ENCODE measurements at places on chromosomes 6 and 20. TPM values are rescaled to one million over a fixed set of nuclear protein-coding genes. Genes with fewer than 3 reads are reported as not detected.

DNA sequence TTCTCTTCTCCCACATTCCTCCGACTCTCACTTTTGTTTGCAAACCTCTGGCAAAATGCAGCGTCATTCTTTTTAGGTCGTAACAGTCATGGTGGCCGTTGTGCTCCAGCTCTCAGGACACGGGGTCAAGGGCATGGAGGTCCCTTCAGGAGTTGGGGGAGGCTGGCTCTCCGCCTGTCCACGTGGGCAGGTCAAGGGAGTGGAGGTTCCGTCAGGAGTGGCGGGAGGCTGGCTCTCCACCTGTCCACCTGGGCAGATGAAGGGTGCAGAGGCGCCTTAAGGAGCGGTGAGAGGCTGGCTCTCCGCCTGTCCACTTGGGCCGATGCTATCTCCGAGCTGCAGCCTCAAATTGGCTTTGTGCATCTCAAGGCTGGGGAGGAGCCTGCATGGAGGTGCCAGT is 98.0 kb downstream of the ERMARD start:
- no peak overlapping the region for H3K4me3 ChIP-seq
- H3K27ac ChIP-seq = no peak overlapping the region
- no peaks in the 10 kb centered on the region for H3K4me1 ChIP-seq
- H3K36me3 ChIP-seq = no peaks in the 10 kb centered on the region
- no peaks in the 10 kb centered on the region for H3K27me3 ChIP-seq

- H3K4me1 ChIP-seq = no peaks in the 10 kb centered on the region
- peaks cover 6% of the 10 kb centered on the region for H3K36me3 ChIP-seq
- DNase-seq = no peak
Measured at GRCh38 chr6:116238083-116238482, 15.8 kb downstream of the TSPYL4 start.

TPD52L1 gene
- 0.13 TPM for polyA plus RNA-seq

DNA sequence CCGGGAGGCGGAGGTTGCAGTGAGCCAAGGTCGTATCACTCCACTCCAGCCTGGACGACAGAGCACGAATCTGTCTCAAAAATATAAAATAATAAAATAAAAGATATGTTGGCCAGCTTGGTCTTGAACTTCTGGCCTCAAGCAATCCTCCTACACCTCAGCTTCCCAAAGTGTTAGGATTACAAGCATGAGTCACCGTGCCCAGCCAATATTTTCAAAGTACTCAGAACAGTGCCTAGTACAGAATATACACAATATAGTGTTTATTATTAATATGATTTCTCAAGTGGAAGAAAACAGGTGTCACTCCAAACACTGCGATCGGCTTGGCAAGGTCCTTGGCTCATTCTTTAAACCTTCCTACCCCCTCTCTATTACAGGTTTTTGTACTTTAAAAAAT is 3.1 kb downstream of the FAM210B start:
- no peak overlapping the region for H3K4me3 ChIP-seq
- H3K27me3 ChIP-seq = no peaks in the 10 kb centered on the region
- no peak for DNase-seq
- no peak overlapping the region for H3K27ac ChIP-seq
- H3K4me1 ChIP-seq = no peaks in the 10 kb centered on the region
- H3K36me3 ChIP-seq = peaks cover 13% of the 10 kb centered on the region

DNA sequence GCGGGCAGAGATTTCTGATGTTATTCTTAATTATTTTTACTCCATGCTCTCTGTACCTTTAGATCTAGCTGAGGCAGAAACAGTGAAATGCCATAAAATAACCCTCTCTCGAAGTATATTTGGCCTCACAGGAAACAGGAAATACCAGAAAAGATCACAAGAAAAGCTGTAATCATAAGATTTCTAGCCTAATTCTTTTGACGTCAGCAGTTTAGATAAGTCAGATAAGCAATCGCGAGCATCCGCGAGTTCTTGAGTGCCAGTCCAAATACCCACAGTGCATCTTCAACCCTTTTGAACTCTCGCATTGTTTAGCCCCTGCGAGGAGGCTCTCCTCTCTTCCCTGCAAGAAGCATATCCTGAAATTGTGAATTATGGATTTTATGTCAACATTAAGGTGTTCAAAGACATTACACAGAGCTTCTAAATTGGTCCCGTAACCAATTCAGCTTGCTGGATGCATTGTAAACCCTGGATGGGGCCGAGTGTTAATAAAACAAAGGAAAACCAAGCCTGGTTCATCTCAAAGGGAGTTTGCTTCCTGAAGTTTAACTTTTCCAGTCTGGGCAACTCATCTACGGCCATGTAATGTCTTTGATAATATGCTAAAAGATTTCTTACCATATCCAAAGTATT is 198.9 kb downstream of the MTFR2 start:
- H3K4me3 ChIP-seq = no peak overlapping the region
- no peaks in the 10 kb centered on the region for H3K36me3 ChIP-seq
- no peak for DNase-seq

- DNase-seq = no peak
- H3K27me3 ChIP-seq = peaks cover 16% of the 10 kb centered on the region
- H3K4me1 ChIP-seq = peaks cover 74% of the 10 kb centered on the region
- no peak overlapping the region for H3K4me3 ChIP-seq
- H3K36me3 ChIP-seq = no peaks in the 10 kb centered on the region
- H3K27ac ChIP-seq = peak overlapping the region; percentile 100
Measured at GRCh38 chr20:38873050-38873581, 53.1 kb upstream of the FAM83D start.

- no peak overlapping the region for H3K27ac ChIP-seq
- no peaks in the 10 kb centered on the region for H3K4me1 ChIP-seq
- H3K27me3 ChIP-seq = no peaks in the 10 kb centered on the region
- H3K4me3 ChIP-seq = no peak overlapping the region
Measured at GRCh38 chr6:24517659-24518543, 23.1 kb downstream of the ALDH5A1 start.

GRCh38 chr6:71489736-71490135 is 201.1 kb downstream of the OGFRL1 start:
- peak overlapping the region; percentile 81 for H3K27ac ChIP-seq
- peaks cover 6% of the 10 kb centered on the region for H3K4me1 ChIP-seq
- H3K4me3 ChIP-seq = 0 out of 2 replicates have a peak overlapping the region, but pooled peaks have one; percentile 1
- H3K27me3 ChIP-seq = no peaks in the 10 kb centered on the region

EYA2 gene
- polyA plus RNA-seq = not detected

- no peaks in the 10 kb centered on the region for H3K27me3 ChIP-seq
- H3K4me3 ChIP-seq = no peak overlapping the region
- no peak for DNase-seq
- H3K36me3 ChIP-seq = no peaks in the 10 kb centered on the region
Measured at GRCh38 chr6:25832307-25832662, 433 bp upstream of the SLC17A1 start.

HLA-DMA gene
- 1.5 TPM for polyA plus RNA-seq

- no peaks in the 10 kb centered on the region for H3K27me3 ChIP-seq
- H3K4me3 ChIP-seq = no peak overlapping the region
- H3K4me1 ChIP-seq = no peaks in the 10 kb centered on the region
- no peak for DNase-seq
- H3K36me3 ChIP-seq = no peaks in the 10 kb centered on the region
- no peak overlapping the region for H3K27ac ChIP-seq
Measured at GRCh38 chr6:13825871-13826270, 11.5 kb upstream of the MCUR1 start.

DNA sequence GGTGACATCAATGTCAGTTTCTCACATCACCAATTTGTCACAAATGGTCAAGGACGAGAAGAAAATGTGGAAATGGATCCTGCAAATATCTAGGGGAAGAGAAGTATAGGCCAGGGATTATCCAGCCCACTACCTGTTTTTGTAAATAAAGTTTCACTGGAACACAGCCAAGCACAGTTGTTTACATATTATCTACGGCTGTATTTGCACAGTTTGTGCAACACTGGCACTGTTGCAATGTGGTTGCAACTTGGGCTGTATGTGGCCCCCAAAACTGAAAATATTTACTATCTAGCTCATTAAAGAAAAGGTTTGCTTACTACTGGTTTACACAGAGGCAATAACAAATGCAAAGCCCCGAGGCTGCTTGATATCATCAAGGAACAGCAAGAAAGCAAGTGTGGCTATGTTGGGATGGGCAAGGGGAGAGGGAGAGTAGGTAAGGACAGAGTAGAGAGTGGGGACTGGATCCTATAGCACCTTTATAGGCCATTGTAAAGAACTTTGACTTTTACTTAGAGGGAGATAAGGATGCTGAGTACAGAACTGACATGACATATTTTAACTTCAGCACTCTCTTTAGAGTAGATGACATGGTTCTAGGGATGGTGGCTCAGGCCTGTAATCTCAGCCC is 11.8 kb upstream of the STXBP5 start:
- no peaks in the 10 kb centered on the region for H3K36me3 ChIP-seq
- DNase-seq = no peak
- no peak overlapping the region for H3K4me3 ChIP-seq
- H3K4me1 ChIP-seq = no peaks in the 10 kb centered on the region

DNA sequence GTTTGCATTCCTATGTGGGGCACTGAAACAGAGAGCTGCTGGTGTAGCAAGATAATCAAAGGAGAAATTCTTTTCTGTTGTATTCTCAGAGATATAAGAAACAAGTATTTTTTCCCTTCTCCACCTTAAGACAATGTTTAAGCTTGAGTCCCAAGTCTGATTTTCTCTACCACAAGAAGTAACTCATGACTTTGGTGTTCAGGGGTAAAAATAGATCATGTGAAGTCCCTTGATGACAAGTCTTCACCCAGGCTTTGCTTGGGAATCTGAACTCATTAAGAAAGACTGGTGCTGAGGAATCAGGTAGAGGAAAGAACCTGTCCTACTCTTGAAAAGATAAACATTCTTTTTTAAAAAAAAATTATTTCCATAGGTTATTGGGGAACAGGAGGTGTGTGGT is 205.6 kb downstream of the ALDH8A1 start:
- no peak overlapping the region for H3K27ac ChIP-seq
- no peaks in the 10 kb centered on the region for H3K27me3 ChIP-seq
- peaks cover 6% of the 10 kb centered on the region for H3K4me1 ChIP-seq
- no peak for DNase-seq
- H3K4me3 ChIP-seq = no peak overlapping the region
- no peaks in the 10 kb centered on the region for H3K36me3 ChIP-seq

DNA sequence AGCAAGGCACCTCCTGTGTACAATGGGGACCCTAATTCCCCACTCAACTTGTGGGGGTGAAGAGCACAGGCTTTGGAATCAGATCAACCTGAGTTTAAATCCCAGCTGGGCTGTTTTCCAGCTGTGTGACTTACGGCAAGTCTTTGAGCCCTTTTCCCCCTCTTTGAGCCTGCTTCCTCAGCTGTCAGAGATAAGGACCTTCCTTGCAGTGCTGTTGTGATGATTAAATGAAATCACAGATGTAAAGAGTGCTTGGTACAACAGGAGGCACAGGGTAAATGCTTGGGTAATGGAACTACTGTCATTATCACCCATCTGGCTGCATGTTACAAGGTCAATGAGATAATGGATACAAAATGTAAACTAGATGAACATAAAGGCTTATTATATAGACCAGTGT is 3.2 kb downstream of the SNX21 start:
- peak; percentile 75 for DNase-seq
- H3K4me1 ChIP-seq = peaks cover 8% of the 10 kb centered on the region

- no peaks in the 10 kb centered on the region for H3K4me1 ChIP-seq
- no peaks in the 10 kb centered on the region for H3K36me3 ChIP-seq
- H3K4me3 ChIP-seq = no peak overlapping the region
- no peaks in the 10 kb centered on the region for H3K27me3 ChIP-seq
- no peak overlapping the region for H3K27ac ChIP-seq
Measured at GRCh38 chr20:54860716-54861115, 385.3 kb downstream of the DOK5 start.

SCUBE3 gene
- 2.0 TPM for polyA plus RNA-seq

DNA sequence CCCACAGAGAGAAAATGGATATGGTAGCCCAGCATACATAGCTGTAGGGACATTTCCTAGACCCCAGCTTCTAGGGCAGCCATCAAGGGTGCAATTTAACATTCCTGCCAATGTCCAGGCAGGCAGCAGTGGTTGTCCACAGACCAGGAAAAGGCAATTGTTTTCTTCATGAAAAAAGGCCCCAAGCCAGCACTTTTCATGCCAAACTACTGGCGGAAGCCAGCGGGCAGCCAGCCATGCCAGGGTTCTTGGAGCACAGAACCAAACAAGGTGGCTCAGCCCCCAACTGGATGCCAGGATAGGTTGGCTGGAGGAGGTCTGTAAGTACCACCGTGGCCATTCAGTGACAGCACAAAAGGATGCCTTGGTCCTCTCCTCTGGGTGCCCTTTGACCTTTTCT is 94.6 kb downstream of the BANF2 start:
- no peaks in the 10 kb centered on the region for H3K4me1 ChIP-seq
- H3K4me3 ChIP-seq = no peak overlapping the region
- no peaks in the 10 kb centered on the region for H3K36me3 ChIP-seq

VNN1 gene
- not detected for polyA plus RNA-seq

DNA sequence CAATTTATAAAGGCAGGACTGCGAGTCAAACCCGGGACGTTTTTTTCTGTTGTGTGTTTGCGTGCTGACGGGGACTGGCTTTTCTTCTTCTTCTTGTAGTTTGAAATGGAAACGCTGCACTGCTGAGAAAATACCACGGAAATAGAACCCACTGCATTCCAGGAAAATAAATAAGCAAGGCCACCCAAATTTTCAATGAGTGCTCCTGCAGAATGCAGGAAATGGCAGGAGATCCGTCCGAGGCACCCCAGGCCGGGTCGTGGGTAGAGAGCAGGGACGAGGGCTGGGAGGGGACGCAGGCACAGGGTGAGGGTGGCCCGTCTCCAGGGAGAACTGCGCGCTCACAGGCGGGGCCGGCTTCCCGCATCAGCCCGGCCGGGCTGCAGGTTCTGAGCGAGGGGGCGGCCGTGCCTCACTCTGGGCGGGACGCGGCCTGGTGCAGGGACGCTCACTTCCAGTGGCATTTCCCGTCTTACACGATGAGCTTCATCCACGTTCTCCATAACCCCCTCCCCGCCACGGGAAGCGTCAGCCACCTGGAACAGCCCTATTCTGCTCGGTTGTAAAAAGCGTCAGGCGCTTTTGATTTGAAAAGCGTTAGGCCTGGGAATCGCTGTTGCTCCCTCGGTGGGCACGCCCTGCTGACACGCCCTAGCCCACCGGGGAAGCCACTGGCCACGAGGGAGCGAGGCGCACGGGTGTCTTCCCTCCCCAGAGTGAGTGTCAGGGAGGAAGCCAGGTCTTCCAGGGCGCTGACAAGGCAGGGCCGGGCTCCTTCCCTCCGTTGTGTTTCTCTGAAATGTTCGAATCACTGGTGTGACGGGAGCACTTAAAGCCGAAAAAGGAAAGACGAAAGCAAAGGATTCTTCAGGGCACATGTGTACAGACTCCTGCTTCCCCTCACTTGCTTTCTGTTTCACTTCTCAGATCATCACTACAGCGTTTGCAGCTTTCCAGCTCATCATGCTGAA is 17.9 kb upstream of the EXOC2 start:
- no peaks in the 10 kb centered on the region for H3K4me1 ChIP-seq
- no peaks in the 10 kb centered on the region for H3K36me3 ChIP-seq
- peaks cover 7% of the 10 kb centered on the region for H3K27me3 ChIP-seq
- H3K4me3 ChIP-seq = peak overlapping the region; percentile 48

GRCh38 chr6:110485491-110485890 is 9.1 kb upstream of the SLC22A16 start:
- DNase-seq = no peak
- no peaks in the 10 kb centered on the region for H3K27me3 ChIP-seq
- H3K4me1 ChIP-seq = no peaks in the 10 kb centered on the region
- no peak overlapping the region for H3K4me3 ChIP-seq

GNAS-AS1 gene
- polyA plus RNA-seq = 1.2 TPM

PNLDC1 gene
- not detected for polyA plus RNA-seq

- DNase-seq = no peak
- no peaks in the 10 kb centered on the region for H3K36me3 ChIP-seq
- no peak overlapping the region for H3K4me3 ChIP-seq
Measured at GRCh38 chr6:148945301-148946021, 198.6 kb downstream of the UST start.

- H3K36me3 ChIP-seq = no peaks in the 10 kb centered on the region
- no peak overlapping the region for H3K4me3 ChIP-seq
- no peak for DNase-seq
- H3K27me3 ChIP-seq = no peaks in the 10 kb centered on the region
- H3K4me1 ChIP-seq = peaks cover 2% of the 10 kb centered on the region
Measured at GRCh38 chr6:129667621-129668020, 42.4 kb downstream of the ARHGAP18 start.

SLC22A3 gene
- polyA plus RNA-seq = not detected
